ENCODE measurements at places on chromosomes 2 and 18.

GRCh38 chr2:159106109-159106508 lies 137.7 kb downstream of the TANC1 start:
- no peak for DNase-seq

DNA sequence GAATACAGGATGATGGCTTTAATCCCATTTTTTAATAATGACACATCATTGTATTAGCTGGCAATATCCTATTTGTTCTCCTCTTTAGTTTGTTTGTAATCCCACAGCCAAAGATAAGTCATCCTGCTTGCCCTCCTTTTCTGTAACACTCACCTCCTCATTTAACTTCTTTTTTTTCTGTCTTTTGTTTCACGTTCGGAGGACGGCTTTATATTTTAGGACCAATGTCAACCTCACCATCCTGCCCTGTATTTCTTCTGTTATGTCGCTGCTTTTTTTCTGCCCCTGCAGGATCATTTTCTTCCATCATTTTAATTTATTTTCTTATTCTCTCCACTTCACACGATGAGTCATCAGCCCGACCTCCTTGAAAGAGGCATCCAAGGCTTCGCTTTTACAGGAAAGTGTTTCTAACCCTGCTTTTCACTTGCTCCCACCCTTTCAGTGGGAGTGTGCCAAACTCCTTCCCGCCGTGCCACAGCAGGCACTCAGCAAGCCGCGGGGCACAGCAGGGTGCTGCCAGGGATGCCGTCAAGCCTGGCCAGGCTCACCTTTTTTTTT lies 11.4 kb downstream of the RAB31 start:
- DNase-seq: no peak

GRCh38 chr2:101762451-101763171 lies 65.1 kb downstream of the MAP4K4 start:
- no peak for DNase-seq

DNA sequence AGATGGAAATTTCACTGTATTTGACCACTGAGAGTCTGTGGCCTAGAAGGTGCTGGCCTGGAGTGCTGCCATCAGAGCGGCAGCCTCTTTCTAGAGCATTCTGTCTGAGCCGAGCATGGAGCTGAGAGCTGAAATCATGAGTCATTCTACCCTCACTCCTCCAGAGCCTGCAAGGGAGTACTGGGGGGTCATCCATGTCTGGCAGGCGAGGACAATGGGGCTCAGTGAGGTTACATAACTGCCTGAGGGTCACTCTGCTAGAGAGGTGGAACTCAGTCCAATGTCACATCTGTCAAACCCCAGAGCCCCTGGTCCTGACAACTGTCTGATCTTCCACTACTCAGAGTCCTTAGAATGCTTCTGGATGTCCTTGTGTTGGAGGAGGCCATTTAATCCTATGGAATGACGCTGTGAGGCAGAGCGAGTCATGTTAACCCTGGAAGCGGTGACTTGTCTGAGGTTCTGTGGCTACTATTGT lies 65.3 kb downstream of the HAUS1 start:
- no peak for DNase-seq

- no peak for DNase-seq
These were observed 681.1 kb upstream of the FANCL start for GRCh38 chr2:58922245-58922644.
